ENCODE measurements at places on chromosomes 6 and 20. TPM values are rescaled to one million over a fixed set of nuclear protein-coding genes. Genes with fewer than 3 reads are reported as not detected.
A peak's percentile ranks its signal among the peaks of the same experiment; 100 is the strongest.

The CPNE5 gene
- total RNA-seq, result 1.7 TPM

The PRR18 gene
- total RNA-seq, result not detected

The IGF2R gene
- total RNA-seq, result 42.1 TPM

GRCh38 chr6:139325686-139326085 is 33.9 kb upstream of the TXLNB start:
- DNase-seq, result no peak

- DNase-seq, result no peak
Measured at GRCh38 chr20:43983904-43984361, 69.3 kb downstream of the TOX2 start.

GRCh38 chr6:79813143-79813850 is 134.1 kb downstream of the ELOVL4 start:
- DNase-seq, result no peak

DNA sequence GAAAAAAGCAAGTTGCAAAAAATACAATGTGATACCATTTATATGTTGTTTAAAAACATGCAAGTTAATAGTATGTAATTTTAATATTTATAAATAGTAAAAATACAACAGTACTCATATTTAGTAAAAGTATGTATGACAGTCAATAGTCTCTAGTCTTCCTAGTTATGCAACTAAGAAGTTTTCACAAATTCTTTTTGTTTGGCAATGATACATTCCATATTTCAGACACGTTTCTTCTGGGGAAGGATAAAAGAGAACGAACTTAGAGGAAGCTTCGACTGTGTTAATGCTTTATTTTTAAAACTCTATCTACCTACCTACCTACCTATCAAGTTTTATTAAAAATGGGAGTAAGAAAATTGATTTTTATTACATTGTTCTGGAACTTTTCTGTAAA is 77.7 kb downstream of the UBE3D start:
- DNase-seq, result no peak

DNA sequence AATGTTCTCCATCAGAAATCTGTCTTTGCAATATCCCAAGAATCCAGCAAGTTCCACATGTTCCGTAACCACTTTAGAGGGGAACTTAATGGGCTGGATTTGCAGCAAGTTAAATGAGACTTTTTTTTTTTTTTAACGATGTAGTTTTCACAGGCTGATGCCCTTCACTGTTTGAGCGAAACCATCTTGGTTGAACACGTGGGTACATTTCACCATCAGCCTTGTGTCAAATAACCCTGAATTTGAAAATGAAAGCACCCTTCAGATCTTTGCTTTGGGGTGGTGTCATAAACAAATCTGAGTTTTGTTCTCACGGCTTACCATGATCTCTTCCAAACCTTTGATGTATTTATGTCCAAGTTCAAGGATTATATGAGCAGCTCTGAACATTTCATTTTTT is 73.7 kb upstream of the EXOC2 start:
- no peak for DNase-seq

DNA sequence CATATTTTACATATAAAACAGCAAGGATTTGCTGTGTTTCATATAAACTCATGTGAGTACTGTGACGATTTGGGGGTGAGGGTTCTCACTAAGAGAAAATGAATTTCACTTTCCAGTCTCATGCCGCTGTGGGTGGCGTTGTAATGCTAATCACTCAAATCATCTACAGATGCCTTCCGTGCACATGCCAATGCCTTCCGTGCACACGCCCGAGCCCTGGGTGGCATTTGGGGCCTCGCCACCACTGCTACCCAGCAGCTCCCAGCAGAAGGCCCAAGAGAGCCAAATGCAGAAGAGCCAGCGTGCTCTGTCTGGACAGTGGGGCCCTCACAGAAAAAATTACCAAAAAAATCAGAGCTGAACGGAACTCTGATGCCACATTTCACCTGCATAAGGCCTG is 53.7 kb downstream of the WDR27 start:
- no peak for DNase-seq

- DNase-seq, result no peak
Measured at GRCh38 chr6:81455641-81456040, 296.8 kb downstream of the TENT5A start.

DNA sequence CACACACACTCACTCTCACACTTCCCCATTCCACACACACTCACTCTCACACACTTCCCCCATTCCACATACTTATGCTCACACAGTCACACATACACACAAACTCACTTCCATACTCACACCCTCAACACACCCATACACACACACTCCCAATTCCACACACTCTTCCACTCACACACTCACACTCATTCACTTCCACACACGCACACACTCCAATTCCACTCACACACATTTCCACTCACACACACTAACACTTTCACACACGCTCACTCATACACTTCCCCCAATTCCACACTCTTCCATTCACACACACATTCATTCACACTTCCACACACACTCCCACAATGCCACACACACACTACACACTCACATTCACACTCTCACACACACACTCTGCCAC is 8.0 kb upstream of the OSBPL2 start:
- DNase-seq, result no peak

GRCh38 chr20:14223806-14224205 is 113.6 kb downstream of the FLRT3 start:
- no peak for DNase-seq

GRCh38 chr6:85678602-85679444 is 36.1 kb upstream of the SYNCRIP start:
- DNase-seq, result peak; percentile 96

DNA sequence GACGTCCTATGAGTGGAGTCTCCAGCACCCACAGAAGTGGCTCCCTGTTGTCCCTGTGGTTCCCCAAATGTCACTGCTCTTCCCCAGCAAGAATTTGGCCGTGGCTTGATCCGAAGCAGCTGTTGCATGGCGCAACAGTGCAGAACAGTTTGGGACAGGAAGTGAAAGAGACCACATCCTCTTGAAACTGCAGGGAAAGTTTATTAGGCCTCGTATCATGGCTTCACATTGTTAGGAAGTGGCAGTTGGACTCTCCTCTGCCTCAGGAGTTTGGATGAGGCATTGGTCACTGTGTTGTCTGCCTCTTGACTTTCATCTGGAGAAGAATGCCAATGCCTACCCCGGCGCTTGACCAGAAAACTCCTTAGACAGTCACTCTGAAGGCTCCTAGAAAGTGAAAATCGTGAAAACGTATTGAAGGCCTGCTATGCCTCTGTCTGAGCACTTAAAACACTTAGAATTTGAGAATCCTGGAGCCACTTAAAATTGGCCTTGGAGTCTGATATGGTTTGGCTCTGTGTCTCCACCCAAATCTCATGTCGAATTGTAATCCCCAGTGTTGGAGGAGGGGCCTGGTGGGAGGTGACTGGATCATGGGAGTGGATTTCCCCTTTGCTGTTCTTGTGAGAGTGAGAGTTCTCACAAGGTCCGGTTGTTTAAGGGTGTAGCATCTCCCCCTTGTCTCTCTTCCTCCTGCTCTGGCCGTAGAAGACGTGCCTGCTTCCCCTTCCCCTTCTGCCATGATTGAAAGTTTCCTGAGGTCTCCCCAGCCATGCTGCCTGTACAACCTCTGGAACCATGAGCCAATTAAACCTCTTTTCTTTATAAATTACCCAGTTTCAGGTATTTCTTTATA is 334.9 kb upstream of the JARID2 start:
- DNase-seq, result peak; percentile 45

- DNase-seq, result no peak
Measured at GRCh38 chr6:17899491-17899890, 87.9 kb downstream of the KIF13A start.

- no peak for DNase-seq
Measured at GRCh38 chr20:34896086-34896621, 19.7 kb downstream of the ACSS2 start.

DNA sequence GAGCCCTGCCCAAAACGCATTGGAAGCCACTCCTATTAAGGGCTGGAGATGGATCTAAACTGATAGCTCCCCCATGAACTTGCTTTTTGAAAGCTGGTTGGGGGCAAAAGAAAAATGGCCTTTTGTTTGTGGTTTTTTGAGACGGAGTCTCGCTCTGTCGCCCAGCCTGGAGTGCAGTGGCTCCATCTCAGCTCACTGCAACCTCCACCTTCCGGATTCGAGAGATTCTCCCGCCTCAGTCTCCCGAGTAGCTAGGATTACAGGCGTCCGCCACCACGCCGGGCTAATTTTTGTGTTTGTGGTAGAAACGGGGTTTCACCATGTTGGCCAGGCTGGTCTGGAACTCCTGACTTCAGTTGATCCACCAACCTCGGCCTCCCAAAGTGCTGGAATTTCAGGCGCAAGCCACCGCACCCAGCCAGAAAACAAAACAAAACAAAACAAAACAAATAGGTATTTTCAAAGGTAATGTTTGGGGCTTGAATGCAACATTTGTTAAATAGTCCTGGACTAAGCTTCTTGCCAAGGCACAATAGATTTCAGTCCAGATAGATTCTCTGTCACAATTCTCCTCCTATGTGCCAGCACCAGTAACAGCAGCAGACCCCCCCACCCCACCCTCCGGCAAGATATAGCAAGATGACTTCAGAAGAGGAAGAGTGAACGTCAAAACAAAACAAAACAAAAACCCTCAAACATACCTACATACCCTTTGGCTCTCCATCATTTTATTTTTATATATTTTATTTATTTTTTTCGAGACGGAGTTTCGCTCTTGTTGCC is 26.5 kb upstream of the ABT1 start:
- DNase-seq, result no peak
